ENCODE measurements at places on chromosomes 4 and X. TPM values are rescaled to one million over a fixed set of nuclear protein-coding genes. Genes with fewer than 3 reads are reported as not detected.

MAD2L1 gene
- total RNA-seq, result 0.95 TPM

NHS gene
- 9.6 TPM for total RNA-seq

CXCL5 gene
- total RNA-seq, result not detected

TMPRSS11D gene
- not detected for total RNA-seq

HMX1 gene
- not detected for total RNA-seq

DNA sequence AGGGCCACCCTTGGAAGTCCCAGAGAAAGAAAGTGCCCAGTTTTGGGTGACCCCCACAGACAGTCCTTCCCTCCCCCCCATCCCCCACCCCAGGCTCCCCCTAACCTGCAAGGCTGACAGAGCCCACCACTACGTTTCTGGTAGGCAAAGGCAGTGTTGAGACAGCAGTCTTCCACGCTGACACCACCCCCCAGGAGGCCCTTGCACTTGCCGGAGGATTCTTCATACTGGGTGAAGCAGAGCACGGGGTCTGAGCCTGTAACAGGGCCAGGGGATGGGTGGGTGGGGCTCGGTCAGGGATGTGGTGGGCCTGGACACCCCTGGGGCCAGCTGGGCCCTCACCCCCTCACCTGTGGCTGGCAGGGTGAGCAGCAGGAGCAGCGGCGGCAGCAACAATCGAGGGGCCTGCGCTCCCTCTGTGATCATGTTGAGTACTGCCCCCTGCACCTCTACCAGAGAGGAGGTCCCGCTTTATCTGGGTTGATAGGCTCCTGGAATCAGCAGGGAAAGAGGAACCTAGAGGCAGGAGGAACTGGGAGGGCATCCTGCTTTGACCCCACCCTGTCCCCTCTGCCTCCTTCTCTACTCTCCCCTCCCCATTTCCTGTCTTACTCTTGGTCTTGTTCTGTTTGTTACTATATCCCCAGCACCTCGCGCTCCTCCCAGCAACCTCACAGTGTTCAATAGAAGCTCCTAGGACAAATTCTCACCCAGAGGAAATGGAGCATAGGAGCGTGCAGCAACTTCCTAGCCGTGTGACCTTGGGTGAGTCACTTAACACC is at the start of gene CFP:
CFP (minus strand) TSS at position 512 of the 782 bp plus-strand sequence; CDS start at position 426, 86 bp downstream.
- no peaks in the 10 kb centered on the region for H3K36me3 ChIP-seq
- H3K4me1 ChIP-seq, result no peaks in the 10 kb centered on the region
- no peak for DNase-seq
- H3K27me3 ChIP-seq, result no peaks in the 10 kb centered on the region
- no peak within 1 kb of the TSS for H3K27ac ChIP-seq

DNA sequence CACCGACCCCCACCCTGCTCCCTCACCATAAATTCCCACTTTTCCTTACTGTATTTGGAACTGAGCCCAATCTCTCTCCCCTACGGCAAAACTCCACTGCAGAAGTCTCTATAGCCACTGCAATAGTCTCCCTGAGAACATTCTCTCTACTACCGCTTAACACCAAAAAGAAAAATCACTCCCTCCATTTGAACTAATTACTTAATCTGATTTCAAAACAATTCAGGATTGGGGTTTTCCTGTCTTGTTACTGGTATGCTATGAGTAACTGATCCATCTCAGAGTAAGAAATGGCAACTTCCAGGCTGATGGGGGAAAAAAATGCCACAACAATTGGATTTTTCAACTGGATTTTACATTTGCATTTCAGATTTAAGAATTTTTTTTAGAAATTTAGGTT is 5.8 kb downstream of the PAPSS1 start:
- no peak for DNase-seq
- H3K4me3 ChIP-seq, result no peak overlapping the region
- H3K36me3 ChIP-seq, result no peaks in the 10 kb centered on the region
- H3K27ac ChIP-seq, result no peak overlapping the region

- H3K4me3 ChIP-seq, result no peak overlapping the region
- H3K27ac ChIP-seq, result no peak overlapping the region
- H3K27me3 ChIP-seq, result no peaks in the 10 kb centered on the region
- no peaks in the 10 kb centered on the region for H3K36me3 ChIP-seq
- DNase-seq, result no peak
Measured at GRCh38 chrX:16797841-16798240, 11.6 kb downstream of the TXLNG start.

GRCh38 chrX:154037754-154038153 is 18.1 kb upstream of the IRAK1 start:
- no peak for DNase-seq
- no peaks in the 10 kb centered on the region for H3K36me3 ChIP-seq
- H3K4me3 ChIP-seq, result no peak overlapping the region
- no peaks in the 10 kb centered on the region for H3K27me3 ChIP-seq
- peaks cover 35% of the 10 kb centered on the region for H3K4me1 ChIP-seq

DNA sequence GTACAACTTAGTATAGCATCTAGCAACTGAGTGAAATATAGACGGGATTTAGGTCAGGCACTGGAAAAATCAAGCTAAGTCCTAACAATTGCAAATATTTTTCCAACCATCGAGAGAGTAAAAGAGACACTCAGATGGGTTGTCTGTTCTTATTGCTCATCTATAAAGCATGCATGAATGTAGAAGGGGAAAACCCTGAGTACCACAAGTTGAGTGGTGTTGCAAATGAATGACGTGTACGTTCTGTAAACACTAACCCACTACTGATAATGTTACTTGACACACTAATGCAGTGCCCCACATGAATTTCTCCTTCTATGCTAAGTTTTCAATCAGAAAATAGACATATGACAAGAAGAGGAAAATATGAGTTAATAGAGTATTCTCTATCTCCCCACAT is 211.2 kb downstream of the COX18 start:
- no peaks in the 10 kb centered on the region for H3K4me1 ChIP-seq
- DNase-seq, result no peak
- H3K36me3 ChIP-seq, result no peaks in the 10 kb centered on the region
- no peak overlapping the region for H3K4me3 ChIP-seq
- H3K27ac ChIP-seq, result no peak overlapping the region

DNA sequence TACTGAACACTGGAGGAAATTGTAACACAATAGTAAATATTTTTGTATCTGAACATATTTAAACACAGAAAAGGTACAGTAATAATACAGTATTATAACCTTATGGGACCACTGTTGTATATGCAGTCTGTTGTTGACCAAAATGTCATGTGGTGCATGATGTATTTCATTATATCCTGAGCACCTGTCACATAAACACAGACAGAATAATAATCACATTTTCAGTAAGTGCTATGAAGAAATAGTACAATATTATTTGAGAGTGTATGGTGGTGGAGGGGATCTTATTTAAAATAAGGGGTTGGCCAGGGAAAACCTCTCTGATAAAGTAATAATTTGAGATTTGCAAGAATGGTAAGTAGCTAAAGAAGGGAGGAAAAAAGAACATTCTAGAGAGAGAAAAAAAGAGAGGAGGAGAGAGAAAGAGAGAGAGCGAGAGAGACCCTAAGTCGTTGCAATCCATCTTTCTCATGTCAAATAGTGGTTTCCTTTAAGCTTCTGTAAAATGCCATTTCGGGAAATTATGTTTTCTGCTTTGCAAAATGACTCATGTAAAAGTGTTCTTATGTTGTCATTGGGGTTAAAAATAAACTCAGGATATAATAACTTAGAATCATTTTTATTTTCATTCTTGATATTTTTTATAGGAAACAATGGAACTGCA is 19.3 kb upstream of the CLNK start:
- H3K36me3 ChIP-seq, result no peaks in the 10 kb centered on the region
- no peak for DNase-seq
- no peaks in the 10 kb centered on the region for H3K4me1 ChIP-seq

DNA sequence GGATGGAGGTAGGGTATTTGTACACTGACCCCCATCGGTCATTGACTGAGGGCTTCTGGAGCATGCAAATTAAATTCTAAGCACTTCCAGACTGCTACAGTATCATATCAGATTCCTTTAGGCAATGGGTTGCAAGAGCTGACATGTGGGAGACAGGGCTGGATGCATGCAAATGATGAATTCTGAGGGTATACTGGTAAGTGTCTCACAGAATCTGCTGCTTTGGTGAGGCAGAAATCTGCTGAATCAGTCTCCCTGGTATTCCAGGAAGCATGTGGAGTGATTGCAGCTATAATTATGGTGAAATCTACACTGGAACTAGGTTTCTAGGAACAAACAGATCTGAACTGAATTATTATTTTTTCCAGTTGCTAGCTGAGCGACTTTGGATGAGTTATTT is 684.9 kb upstream of the MAGEB2 start:
- no peaks in the 10 kb centered on the region for H3K36me3 ChIP-seq
- H3K27me3 ChIP-seq, result no peaks in the 10 kb centered on the region
- H3K4me1 ChIP-seq, result no peaks in the 10 kb centered on the region
- no peak for DNase-seq
- no peak overlapping the region for H3K27ac ChIP-seq

DNA sequence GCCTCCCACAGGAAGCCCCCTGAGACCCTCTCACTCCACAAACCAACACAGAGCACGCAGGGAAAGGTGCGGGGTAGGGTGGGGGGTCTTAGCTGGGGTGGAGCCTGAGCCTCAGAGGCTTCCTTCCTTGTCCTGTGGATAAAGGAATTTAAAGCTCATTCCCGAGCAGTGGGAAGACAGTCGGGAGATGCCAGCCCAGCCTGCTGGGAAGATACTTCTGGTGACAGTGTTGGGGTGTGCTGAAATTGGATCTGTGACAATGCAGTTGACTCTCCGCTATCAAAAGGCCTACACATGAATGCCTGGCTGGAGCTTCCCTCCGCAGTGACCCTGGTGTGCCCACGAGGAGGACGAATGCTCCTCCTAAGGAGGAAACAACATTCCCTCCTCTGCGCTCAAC is 45.5 kb downstream of the JAKMIP1 start:
- H3K4me3 ChIP-seq, result no peak overlapping the region
- H3K27ac ChIP-seq, result no peak overlapping the region
- no peaks in the 10 kb centered on the region for H3K27me3 ChIP-seq
- DNase-seq, result no peak

- H3K27ac ChIP-seq, result no peak overlapping the region
- H3K4me1 ChIP-seq, result no peaks in the 10 kb centered on the region
- no peaks in the 10 kb centered on the region for H3K27me3 ChIP-seq
Measured at GRCh38 chrX:68185161-68185560, 248.1 kb downstream of the OPHN1 start.

DNA sequence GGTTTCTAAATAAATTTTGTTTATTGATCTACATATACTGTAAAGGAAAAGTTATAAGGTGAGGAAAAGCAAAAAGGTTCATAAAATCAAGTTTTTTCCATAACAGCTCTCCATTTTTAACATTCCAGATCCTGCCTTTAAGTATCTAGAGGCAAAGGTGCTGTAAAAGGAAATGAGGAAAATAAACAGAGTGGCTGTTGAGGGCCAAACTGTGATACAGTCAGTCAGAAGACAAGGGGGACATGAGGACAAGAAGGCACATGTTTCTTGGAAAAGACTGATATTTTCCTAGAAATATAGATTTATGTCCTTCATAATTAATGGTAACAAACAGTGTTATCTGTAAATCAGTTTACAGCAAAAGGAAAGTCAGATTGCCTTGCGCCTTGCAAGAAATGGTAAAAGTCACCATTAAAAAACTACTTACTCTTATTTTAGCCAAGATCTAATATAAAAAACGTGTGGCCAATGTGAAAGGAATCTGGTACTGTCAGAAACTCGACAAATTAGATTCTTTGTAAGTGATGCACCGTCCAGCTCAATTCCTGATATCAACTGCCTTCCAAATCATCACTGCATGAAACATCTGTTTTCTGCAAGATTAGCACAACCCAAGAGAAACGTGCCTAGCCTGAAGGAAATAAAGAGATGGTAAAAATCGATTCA is 34.0 kb upstream of the VEGFD start:
- no peaks in the 10 kb centered on the region for H3K4me1 ChIP-seq
- no peak for DNase-seq
- H3K4me3 ChIP-seq, result no peak overlapping the region
- H3K36me3 ChIP-seq, result no peaks in the 10 kb centered on the region

DNA sequence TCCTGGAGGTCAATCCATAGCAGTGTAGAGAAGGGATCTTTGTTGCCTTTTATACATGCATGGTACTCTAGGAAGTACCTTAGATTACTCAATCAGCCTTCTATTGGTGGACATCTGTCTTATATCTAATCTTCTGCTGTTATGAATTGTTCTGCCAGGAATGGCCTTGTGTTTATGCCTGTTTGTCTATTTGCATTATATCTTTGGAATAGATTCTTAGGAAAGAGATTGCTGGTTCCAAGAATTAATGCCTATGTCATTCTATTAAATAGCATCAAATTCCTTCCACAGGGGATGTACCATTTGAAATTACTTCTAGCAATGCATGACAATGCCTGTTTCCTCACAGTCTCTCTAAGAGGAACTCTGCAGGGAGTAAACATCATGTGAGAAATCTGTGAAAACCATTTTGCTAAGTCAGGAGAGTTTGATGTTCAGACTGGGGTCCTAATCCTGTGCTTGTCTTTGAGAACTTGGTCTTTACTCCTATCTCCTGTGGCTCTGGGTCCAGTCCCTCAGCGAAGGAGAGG is 42.5 kb downstream of the BEX3 start:
- no peak overlapping the region for H3K4me3 ChIP-seq
- H3K4me1 ChIP-seq, result no peaks in the 10 kb centered on the region
- no peaks in the 10 kb centered on the region for H3K27me3 ChIP-seq
